ENCODE measurements at places on chromosomes 2 and 18. TPM values are rescaled to one million over a fixed set of nuclear protein-coding genes. Genes with fewer than 3 reads are reported as not detected.

SNORC gene
- 0.32 TPM for total RNA-seq

TLX2 gene
- total RNA-seq: 0.46 TPM

NPHP1 gene
- 4.8 TPM for total RNA-seq

IL36RN gene
- not detected for total RNA-seq

COL5A2 gene
- 187 TPM for total RNA-seq

BARD1 gene
- total RNA-seq: 23.5 TPM

ROCK1 gene
- 31.1 TPM for total RNA-seq

DSC1 gene
- not detected for total RNA-seq

CAVIN2 gene
- total RNA-seq: 388 TPM

SMAD4 gene
- total RNA-seq: 97.5 TPM

MAL gene
- not detected for total RNA-seq

LHCGR gene
- total RNA-seq: not detected

GEN1 gene
- total RNA-seq: 30.8 TPM

TEX44 gene
- total RNA-seq: not detected

FEV gene
- total RNA-seq: not detected

TMEM247 gene
- total RNA-seq: not detected

CXCR1 gene
- not detected for total RNA-seq

CFC1 gene
- total RNA-seq: not detected

IL37 gene
- total RNA-seq: not detected

FSIP2 gene
- total RNA-seq: 0.13 TPM

EHBP1 gene
- total RNA-seq: 39.6 TPM

ZNF236 gene
- total RNA-seq: 6.4 TPM

ST6GAL2 gene
- not detected for total RNA-seq

CKAP2L gene
- total RNA-seq: 33.2 TPM

EPC2 gene
- 13.8 TPM for total RNA-seq

LIMS4 gene
- total RNA-seq: 16.4 TPM

RAMP1 gene
- total RNA-seq: 13.5 TPM

SEPTIN10 gene
- total RNA-seq: 77.4 TPM

NEU2 gene
- total RNA-seq: not detected

TRAPPC8 gene
- 29.4 TPM for total RNA-seq

LCT gene
- total RNA-seq: not detected

IGFBP5 gene
- 0.46 TPM for total RNA-seq

GKN1 gene
- total RNA-seq: not detected

TNP1 gene
- not detected for total RNA-seq

CYS1 gene
- total RNA-seq: 0.13 TPM

ALPG gene
- not detected for total RNA-seq

CLHC1 gene
- 2.4 TPM for total RNA-seq

All from LHCN-M2 (cell line).